T-cell (primary cell): ENCODE measurements at places on chromosomes 12 and 14.
A peak's percentile ranks its signal among the peaks of the same experiment; 100 is the strongest.

GRCh38 chr14:61179796-61180398 lies 101.2 kb downstream of the TMEM30B start:
- no peak for DNase-seq

GRCh38 chr12:26853303-26854030 lies 20.5 kb upstream of the ITPR2 start:
- peak; percentile 83 for DNase-seq

GRCh38 chr12:28683366-28683765 lies 465.7 kb upstream of the FAR2 start:
- no peak for DNase-seq

GRCh38 chr12:97756066-97756666 lies 293.6 kb downstream of the RMST start:
- DNase-seq = no peak

GRCh38 chr14:71424941-71425340 lies 507.3 kb upstream of the RGS6 start:
- no peak for DNase-seq

DNA sequence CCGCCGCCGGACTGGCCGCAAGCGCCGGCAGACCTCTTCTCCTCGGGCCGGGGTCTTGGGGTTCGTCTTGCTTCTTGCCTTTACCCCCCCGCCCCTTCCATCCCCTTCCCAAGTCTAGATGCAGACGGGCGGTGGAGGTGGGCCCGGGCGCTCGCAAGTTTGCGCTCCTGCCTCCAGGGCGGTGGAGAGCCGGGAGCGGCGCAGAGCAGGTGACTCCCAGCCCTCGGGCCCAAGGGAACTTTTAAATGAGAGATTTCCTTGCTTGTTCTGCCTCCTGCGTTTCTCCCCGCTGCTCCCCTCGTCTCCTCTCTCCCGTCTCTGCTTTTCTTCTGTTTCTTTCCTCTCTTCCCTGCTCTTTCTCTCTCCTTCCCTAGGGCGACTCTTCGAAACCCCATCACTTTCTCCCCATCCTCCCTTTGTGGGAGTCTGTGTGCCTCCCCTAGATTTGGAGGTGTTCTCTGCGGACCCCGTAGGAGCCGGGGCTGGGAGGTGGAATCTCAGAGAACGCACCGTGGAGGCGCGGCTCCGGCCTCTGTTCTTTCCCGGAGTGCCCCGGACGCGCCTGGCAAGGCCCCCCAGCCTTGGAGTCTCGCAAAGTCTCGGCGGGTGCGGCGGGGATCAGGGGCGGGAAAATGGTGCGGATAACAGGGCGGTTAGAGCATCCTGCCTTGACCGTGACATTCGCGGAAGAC lies 114.7 kb upstream of the MYL2 start:
- no peak for DNase-seq

DNA sequence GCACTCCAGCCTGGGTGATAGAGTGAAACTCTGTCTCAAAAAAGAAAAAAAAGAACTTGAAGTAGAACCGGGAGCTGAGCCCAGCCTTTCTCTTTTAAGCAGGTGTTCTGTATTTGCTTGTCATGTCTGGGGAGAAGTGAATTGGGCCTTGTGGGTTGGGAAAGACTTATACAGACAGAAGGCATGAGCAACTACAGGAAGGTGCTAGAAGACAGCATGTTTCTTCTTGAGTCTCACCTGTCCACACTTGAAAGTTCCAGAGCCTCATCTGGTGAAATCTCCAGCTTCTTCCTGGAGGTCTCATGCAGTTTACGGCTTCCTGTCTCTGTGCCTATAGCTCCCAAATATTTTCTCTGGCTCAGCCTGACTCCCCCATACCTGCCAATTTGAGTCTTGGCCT lies 2.5 kb downstream of the PGAM5 start:
- no peak for DNase-seq

GRCh38 chr12:93243689-93244513 lies 133.8 kb upstream of the NUDT4 start:
- no peak for DNase-seq

DNA sequence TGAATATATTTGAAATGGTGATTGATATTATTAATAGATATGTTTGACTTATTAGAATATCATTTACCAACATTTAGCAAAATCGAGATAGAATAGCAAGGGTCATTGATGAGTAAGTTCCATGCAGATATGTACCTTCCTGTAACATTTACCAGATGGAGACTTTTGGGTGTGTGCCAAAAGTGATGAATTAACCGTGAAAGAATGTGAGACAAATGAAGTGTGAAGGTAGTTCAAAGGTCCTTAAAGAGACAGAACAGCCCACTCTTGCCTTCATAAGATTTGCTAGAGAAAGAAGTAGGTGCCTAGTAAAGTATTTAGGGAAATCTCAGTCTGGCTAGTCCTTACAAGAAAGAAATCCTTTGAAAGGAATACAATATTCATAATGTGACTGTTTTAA lies 45.5 kb downstream of the FGD4 start:
- no peak for DNase-seq

- DNase-seq = no peak
Measured at GRCh38 chr14:52266179-52266578, 1.3 kb upstream of the PTGDR start.

- DNase-seq = no peak
Measured at GRCh38 chr14:75910048-75910447, 71.7 kb downstream of the TGFB3 start.

DNA sequence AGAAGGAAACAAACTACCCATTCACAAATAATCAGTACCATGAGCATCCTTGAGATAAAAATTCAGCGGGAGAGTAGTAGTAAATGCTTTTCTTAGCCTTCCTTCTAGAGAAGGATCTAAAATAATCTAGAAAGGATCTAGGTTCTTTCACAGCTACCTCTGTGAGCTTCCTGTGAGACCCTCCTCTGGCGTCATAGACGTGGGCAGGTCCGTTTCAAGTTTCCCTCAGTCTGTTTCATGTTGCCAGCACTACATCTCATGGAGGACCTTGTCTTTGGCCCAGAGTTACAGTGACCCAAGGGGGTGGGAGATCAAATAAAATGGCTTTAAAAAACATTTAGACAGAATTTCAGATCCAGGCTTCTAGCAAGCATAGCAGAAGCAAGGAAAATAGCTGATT lies 13.6 kb downstream of the DAAM1 start:
- no peak for DNase-seq

DNA sequence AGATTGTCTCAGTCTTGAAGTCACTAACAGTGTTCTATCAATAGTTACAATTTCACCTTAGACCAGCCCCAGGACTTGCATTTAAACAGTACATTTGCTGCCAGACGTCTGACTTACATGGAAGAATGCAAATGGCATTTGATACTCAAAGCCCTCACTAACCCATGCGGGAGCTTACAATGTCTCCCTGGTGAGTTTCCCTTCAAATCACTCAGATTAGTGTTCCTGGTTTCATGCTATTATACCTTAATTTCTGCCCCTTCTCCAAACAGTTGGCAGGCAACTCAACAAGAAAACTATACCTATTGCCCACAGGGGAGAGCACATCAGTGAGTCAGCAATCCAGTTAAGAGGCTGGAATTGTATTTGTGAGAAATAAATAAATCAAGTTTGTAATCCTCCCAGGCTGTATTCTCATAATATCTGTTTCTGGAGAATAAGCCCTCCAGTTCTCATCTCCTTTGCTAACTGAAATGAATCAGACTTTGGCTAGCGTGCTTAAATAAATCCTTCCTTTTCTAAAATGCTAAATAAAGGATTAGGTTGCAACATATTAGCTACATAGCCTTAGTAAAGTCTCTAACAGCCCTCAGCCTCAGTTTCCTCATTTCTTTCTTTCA lies 23.7 kb downstream of the GSTZ1 start:
- DNase-seq = no peak

- DNase-seq = no peak
Measured at GRCh38 chr12:57165741-57166140, 18.3 kb upstream of the LRP1-AS start.

GRCh38 chr12:111311011-111311410 lies 57.9 kb downstream of the PHETA1 start:
- no peak for DNase-seq

GRCh38 chr14:72521045-72521444 lies 372.9 kb downstream of the DPF3 start:
- no peak for DNase-seq

DNA sequence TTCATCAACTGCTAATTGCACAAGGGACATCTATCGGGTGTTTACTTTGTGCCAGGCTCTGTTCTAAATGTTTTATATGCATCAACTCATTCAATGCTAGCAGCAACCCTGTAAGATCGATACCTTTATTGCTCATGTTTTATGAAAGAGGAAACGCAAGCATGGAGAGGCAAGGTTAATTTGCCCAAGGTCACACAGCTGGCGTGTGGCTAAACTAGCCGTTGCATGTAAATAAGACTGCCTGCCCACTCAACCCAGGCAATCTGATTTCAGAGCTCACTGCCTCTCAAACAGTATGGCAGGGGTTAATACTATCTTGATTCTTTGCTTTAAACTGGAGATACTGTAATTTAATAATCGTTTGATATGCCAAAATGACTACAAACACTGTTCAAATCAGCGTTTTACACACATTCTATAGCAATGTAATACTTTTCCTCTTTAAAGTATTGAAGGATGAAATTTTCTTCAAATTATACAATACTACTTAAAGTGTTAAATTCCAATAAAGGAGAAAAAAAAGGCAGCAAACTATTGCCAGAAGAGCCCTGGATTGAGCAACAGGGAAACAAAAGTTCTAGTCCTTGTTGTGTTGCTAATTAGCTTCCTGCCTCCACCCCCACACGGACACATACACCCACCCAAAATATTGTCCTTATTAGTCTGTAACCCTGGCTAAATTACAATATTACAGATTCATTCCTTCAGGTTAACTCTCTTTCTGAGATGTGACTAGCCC lies 39.1 kb upstream of the DHRS7 start:
- DNase-seq = no peak

DNA sequence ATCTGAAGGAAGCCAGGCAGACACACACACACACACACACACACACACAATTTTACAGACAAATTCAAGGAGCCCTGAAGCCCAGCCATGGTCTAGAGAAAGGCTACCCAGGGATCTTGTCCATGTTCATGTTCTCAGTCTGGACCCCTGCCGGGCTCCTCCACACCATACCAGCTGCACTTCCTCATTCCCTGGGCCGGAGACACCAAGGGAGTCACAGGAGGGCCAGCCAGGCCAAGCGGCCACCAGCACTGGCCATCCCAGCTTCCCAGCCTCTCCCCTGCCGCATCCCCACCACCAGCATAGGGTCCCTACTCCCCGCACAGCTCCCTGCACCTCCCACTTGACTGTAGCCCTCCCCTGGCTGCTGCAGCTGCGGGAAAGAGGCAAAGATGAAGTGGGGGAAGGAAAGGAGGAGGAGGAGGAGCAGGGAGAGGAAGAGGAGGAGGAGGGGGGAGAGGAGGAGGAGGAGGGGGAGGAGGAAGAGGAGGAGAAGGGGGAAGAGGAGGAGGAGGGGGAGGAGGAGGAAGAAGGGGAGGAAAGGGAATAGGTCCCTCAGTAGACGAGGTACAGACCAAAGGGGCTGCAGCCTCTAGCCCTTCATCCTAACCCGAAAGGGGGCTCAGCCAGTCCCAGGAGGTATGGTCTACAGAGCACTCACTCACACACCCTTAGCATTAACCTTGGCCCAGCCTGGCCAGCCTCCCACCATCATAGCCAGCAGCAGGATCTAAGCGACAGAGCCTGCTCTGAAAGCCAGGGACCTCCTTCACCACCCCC lies 293.2 kb downstream of the DPF3 start:
- DNase-seq = no peak

DNA sequence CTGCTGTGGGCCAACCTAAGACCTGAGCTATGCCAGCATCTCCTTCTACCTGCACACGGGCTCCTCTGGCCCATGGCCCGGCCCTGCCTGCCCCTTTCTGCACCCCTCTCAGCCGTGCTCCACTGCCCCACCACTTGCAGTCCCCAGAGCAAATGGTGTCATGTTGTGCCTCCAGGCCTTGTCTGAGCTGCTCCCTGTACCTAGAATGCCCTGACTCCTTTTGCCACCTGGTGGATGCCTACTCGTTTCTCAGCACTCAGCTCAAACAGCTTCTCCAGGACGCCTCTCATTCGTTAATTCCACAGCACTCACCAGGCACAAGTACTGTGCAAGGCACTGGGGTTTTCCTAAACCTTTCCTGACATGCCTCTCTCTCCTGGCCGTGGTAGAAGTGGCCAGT lies 63.2 kb upstream of the PNMA1 start:
- no peak for DNase-seq

- no peak for DNase-seq
Measured at GRCh38 chr14:32102152-32102787, 25.2 kb downstream of the ARHGAP5 start.

GRCh38 chr12:111173836-111174235 lies 195.1 kb downstream of the PHETA1 start:
- no peak for DNase-seq

- DNase-seq = no peak
Measured at GRCh38 chr12:48015954-48016353, 11.7 kb upstream of the COL2A1 start.

- DNase-seq = peak; percentile 11
Measured at GRCh38 chr12:6074979-6075585, 49.4 kb downstream of the VWF start.

- no peak for DNase-seq
Measured at GRCh38 chr12:47021298-47021697, 58.1 kb upstream of the PCED1B start.

DNA sequence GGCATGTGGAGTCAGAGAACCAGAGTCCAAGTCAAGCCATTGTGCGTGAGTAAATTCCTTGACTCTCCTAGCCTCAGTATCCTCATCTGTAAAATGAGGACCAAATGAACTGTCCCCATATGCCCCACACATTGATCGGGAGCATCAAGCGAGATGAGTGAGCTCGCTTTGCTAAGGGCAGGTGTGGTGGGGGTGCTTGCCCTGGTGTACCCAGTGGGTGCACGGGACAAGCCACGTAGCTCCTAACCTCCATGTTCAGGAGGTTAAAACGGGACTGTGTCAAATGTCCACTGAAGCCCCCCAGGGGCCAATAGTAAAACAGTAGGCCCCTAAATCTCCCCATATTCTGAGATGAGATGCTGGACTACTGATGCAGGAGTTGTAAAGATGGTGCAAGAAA lies 60.9 kb downstream of the SERPINA3 start:
- no peak for DNase-seq

DNA sequence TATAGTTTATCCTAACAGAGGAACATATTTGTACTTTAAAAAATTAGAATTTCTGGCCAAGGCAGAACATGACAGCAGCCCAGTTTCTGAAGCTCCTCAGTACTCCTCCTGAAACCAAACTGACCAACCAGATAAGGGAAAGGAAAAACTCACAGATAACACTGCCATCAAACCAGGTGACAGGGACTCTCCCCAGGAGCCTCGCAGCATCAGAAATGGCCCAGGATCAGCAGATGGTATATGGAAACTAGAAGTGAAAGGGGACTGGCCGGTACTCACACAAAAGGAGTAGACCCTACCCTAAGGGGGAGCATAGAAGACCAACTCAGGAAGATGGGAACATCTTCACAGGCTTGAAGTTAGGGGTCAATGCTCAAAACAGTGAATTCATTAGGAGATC lies 22.0 kb downstream of the GALC start:
- DNase-seq = no peak

GRCh38 chr14:95445161-95445560 lies 71.3 kb downstream of the SYNE3 start:
- DNase-seq = no peak
